GM12878 (cell line): ENCODE measurements at places on chromosomes 13 and 19. TPM values are rescaled to one million over a fixed set of nuclear protein-coding genes. Genes with fewer than 3 reads are reported as not detected.

The PALM gene
- 0.37 and 0.95 TPM in 2 replicates for total RNA-seq

The FCER2 gene
- 359 and 362 TPM in 2 replicates for total RNA-seq

The TNNI3 gene
- total RNA-seq, result not detected in 2 replicates

DNA sequence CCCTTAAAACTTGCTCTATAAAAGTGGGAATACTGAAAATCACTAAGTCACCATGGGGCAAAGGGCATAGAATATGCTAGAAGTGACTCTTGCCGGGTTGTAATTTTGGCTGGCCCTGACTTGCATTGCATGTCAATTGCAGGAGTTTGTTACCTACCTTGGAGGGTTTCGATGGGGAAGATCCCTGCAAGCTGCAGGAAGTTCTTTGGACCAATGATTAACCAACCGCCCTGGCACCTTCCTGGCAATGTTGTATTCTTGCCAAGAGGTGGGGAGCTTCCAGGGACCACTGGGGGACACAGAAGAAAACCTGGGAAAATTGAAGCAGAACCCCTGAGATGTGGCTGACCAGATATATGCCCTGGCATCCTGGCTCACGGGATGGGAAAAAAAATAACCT is 235.8 kb downstream of the B3GLCT start:
- no peaks in the 10 kb centered on the region for H3K4me1 ChIP-seq
- H3K27ac ChIP-seq, result no peak overlapping the region
- no peaks in the 10 kb centered on the region for H3K36me3 ChIP-seq
- H3K4me3 ChIP-seq, result no peak overlapping the region
- DNase-seq, result no peak

The SMAD9 gene
- 0.05 TPM in 1 of 2 replicates, not detected in the other for total RNA-seq

GRCh38 chr13:31050486-31051400 is 111.0 kb downstream of the HSPH1 start:
- DNase-seq, result no peak
- no peaks in the 10 kb centered on the region for H3K27me3 ChIP-seq
- H3K4me1 ChIP-seq, result peaks cover 6% of the 10 kb centered on the region
- H3K36me3 ChIP-seq, result no peaks in the 10 kb centered on the region
- no peak overlapping the region for H3K4me3 ChIP-seq

- no peaks in the 10 kb centered on the region for H3K27me3 ChIP-seq
- peaks cover 3% of the 10 kb centered on the region; the same call in 1 of the 2 replicates for H3K36me3 ChIP-seq
- no peak for DNase-seq
- H3K4me1 ChIP-seq, result peaks cover 2% of the 10 kb centered on the region; the same call in 1 of the 2 replicates
These were observed 64.7 kb downstream of the DNAJC15 start for GRCh38 chr13:43088093-43088511.

DNA sequence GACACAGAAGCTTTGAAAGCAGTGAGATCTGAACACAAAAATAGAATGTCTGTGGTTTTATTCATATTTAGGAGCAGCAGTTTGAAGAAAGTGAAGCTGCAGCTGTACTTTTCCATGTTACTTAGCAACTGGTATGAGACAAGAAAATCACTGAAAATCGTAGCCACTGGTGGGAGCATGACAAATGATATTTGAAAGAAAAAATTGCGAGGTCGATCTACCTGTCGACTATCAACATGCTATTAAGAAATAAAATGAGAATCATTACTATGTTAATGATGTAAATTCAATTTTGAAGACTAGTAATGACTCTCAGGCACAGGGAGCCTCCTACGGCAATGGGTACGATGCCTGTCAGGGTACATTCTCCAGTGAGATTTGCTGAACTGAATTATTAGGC is 436.4 kb downstream of the SLITRK5 start:
- no peak for DNase-seq
- H3K27ac ChIP-seq, result no peak overlapping the region
- no peaks in the 10 kb centered on the region for H3K36me3 ChIP-seq
- no peaks in the 10 kb centered on the region for H3K27me3 ChIP-seq
- H3K4me3 ChIP-seq, result no peak overlapping the region

GRCh38 chr19:5423567-5424125 is 31.6 kb upstream of the ZNRF4 start:
- H3K27ac ChIP-seq, result no peak overlapping the region
- no peaks in the 10 kb centered on the region for H3K36me3 ChIP-seq
- H3K4me3 ChIP-seq, result no peak overlapping the region
- H3K27me3 ChIP-seq, result no peaks in the 10 kb centered on the region
- H3K4me1 ChIP-seq, result no peaks in the 10 kb centered on the region

The RPL21 gene
- total RNA-seq, result 1,747 and 1,749 TPM in 2 replicates

- no peak for DNase-seq
- no peak overlapping the region for H3K4me3 ChIP-seq
- peaks cover 53% of the 10 kb centered on the region for H3K4me1 ChIP-seq
- no peaks in the 10 kb centered on the region for H3K36me3 ChIP-seq
- H3K27ac ChIP-seq, result peak overlapping the region; percentile 37
These were observed 11.4 kb upstream of the TCF3 start for GRCh38 chr19:1663852-1664251.

DNA sequence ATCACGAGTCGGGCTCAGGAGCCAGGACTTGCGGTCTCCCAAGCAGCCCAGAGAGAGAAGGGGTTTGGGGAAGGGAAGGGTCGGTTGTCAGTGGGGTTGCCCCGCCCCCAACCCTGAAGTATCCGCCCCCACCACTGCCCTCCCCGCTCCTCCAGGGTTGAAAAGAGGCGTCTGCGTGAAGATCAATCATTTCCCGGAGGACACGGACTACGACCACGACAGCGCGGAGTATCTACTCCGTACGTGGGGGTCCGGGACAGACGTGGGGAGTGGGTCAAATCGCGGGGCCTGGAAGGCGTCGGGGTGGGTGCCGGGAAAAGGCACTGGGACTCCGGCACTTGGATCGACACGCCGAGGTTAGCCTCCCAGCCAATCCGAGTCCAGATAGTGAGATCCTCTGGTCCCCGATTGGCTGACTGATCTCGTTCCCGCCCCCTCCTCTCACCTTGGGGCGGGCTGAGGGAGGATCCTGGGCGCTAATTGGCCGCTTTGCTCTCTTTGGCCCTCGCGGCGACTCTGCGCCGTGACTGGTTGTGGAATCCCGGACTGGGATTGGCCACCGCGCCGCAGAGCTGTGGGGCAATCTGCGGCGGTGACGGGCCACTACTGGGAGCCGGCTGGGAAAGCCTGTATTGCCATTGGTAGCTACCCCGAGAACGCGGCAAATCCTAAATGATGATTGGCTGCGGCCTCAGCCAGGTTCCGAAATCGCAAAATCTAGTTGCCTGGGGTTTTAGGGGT is 13.3 kb upstream of the CACNG6 start:
- no peak overlapping the region for H3K4me3 ChIP-seq
- no peaks in the 10 kb centered on the region for H3K27me3 ChIP-seq
- no peaks in the 10 kb centered on the region for H3K4me1 ChIP-seq

DNA sequence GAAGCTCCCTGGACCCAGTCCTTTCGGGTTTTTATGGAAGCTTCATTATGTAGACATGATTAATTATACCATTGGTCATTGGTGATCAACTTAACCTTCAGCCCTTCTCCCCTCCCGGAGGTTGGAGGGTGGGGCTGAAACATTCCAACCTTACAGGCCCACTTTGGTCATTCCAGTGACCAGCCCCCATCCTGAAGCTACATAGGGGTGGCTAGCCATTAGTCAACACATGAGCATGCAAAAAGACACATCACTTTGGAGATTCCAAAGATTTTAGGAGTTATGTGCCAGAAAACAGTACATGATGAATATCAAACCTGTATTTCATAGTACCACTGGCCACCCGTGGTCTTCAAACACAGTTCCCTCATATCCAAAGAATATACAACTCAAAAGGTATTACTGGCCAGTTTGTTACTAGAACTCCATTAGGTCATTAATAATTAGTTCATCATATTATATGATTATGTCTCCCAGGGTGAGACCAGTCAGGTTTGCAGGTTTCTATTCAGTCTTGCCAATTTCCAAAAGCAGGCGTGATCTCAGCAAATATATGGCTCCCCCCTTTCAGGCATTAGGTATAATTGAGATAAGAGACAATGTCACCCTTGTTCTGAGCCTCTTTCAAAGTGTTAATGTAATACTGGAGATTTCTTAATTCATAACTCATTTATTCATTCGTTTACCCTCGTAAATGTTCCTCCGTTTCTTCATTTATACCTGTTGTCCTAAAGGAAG is 11.1 kb downstream of the PPP5C start:
- H3K27me3 ChIP-seq, result no peaks in the 10 kb centered on the region
- DNase-seq, result no peak
- no peak overlapping the region for H3K4me3 ChIP-seq
- H3K36me3 ChIP-seq, result peaks cover 25% of the 10 kb centered on the region
- H3K4me1 ChIP-seq, result peaks cover 17% of the 10 kb centered on the region

The C19orf67 gene
- not detected in 2 replicates for total RNA-seq

- no peaks in the 10 kb centered on the region for H3K36me3 ChIP-seq
- peaks cover 5% of the 10 kb centered on the region for H3K4me1 ChIP-seq
- H3K27ac ChIP-seq, result no peak overlapping the region
- DNase-seq, result no peak
- no peaks in the 10 kb centered on the region for H3K27me3 ChIP-seq
These were observed 1.5 kb upstream of the ZNF616 start for GRCh38 chr19:52141203-52141602.

GRCh38 chr13:28531845-28532387 is 37.0 kb upstream of the FLT1 start:
- H3K4me3 ChIP-seq, result peak overlapping the region; percentile 42; the same call in 1 of the 2 replicates
- no peak for DNase-seq
- peaks cover 18% of the 10 kb centered on the region for H3K27me3 ChIP-seq
- H3K27ac ChIP-seq, result no peak overlapping the region

GRCh38 chr13:112331675-112332074 is 44.5 kb upstream of the SPACA7 start:
- H3K27ac ChIP-seq, result no peak overlapping the region
- DNase-seq, result no peak
- H3K36me3 ChIP-seq, result no peaks in the 10 kb centered on the region

DNA sequence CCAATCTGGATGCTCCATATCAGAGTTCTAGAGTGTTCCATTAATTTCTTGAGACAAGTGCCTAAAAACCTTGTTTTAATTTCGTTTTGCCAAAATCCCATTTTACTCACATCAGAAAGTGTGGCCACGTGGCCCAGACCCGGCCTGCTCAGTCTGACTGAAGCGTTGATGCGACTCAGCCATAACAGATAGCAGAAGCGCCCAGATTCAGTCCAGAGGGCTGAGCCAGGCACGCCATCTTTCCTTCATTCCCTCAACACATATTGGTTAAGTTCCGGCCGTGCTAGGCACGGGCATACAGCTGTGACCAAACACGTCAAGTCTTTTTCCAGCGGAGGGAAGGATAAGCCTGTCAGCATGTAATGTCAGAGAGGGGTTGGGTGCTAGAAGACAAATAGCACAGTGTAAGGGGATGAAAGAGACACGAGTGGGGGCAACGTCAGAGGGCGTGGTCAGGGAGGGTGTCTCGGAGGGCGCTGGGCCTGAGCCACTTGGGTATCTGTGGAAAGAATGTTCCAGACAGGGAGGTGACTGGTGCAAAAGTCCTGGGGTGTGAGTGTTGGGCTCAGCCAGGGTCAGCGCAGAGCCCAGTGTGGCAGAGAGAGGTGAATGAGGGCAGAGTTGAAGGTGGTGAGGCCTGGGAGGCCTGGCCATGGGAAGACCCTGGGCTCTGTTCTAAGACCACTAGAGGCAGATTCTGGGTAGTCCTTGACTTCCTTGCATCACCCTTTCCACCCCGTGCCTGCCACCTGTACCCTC is 3.1 kb downstream of the F10 start:
- H3K36me3 ChIP-seq, result no peaks in the 10 kb centered on the region
- H3K27me3 ChIP-seq, result no peaks in the 10 kb centered on the region
- no peak for DNase-seq
- no peak overlapping the region for H3K27ac ChIP-seq
- H3K4me3 ChIP-seq, result no peak overlapping the region

DNA sequence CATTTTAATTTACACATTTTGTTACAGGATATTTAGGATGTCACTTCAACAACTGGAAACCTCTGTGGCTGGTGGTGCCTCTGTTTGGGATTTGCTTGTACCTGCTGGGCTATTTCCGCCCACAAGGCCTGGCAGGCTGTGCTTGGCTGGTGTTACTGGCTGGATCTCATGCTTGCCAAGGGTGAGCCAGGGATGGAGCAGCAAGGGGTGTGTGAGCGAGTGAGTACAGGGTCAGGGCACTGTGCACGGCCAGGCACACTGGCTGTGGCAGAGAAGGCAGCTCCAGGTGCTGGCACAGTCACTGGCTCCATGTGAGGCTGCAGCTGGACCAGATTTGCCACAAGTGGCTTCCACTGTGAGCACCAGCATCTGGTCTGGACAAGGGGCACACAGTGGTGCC is 1254.8 kb downstream of the SLITRK5 start:
- H3K4me1 ChIP-seq, result no peaks in the 10 kb centered on the region
- no peak overlapping the region for H3K4me3 ChIP-seq
- H3K27ac ChIP-seq, result no peak overlapping the region
- no peaks in the 10 kb centered on the region for H3K36me3 ChIP-seq
- H3K27me3 ChIP-seq, result no peaks in the 10 kb centered on the region

DNA sequence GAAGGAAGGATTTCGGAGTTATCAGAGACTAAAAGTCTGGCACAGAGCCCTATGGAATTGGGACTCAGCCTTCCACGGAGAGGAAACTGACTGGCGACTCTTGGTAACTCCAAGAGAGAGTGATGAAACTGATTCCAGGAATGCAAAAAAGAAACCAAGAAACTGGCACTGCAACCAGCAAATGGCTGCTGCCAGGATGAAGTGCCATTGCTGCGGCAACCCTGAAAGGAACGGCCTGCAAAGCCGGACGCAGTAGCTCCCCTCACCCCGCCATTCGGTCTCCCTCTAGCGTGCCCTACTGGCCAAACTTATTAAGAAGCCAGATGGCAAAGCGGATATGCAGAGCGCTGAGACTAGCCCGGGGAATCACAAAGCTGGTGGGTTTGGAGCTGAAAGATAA is 236.0 kb downstream of the PCDH9 start:
- no peak overlapping the region for H3K27ac ChIP-seq
- no peak for DNase-seq
- no peaks in the 10 kb centered on the region for H3K27me3 ChIP-seq
- no peak overlapping the region for H3K4me3 ChIP-seq

DNA sequence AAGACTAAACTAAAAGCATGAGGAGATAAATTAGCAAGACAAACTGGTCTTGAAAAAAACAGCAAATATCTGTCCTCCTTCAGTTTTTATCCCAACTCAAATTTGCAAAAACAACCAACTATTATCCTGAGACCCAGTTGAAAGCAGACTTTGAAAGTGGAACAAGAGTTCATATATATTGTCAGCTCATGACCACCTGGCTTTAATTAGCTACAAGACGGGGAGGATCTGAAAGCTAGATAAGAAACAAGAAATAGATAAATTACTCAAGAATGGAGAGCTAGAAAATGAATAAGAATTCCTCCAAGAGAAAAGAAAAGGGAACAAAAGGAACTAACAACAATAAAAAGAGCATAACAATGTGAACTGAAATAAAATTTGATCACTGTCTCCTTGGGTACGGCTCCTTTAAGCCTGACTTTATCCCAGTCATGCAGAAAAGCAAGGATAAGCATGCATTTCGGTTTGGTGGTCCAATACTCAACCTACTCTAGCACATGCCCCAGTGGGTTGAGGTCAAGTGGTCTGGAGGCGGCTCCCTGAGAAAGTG is 246.9 kb downstream of the DCLK1 start:
- DNase-seq, result no peak
- no peak overlapping the region for H3K4me3 ChIP-seq
- no peaks in the 10 kb centered on the region for H3K36me3 ChIP-seq
- H3K4me1 ChIP-seq, result no peaks in the 10 kb centered on the region
- no peak overlapping the region for H3K27ac ChIP-seq
- no peaks in the 10 kb centered on the region for H3K27me3 ChIP-seq

GRCh38 chr19:7106711-7107657 is 37.5 kb downstream of the ZNF557 start:
- no peak overlapping the region for H3K4me3 ChIP-seq
- H3K4me1 ChIP-seq, result peaks cover 11% of the 10 kb centered on the region
- DNase-seq, result no peak
- H3K27me3 ChIP-seq, result no peaks in the 10 kb centered on the region
